Ascending aorta (tissue), 2 donors: ENCODE measurements at places on chromosomes 7 and 10. TPM values are rescaled to one million over a fixed set of nuclear protein-coding genes. Genes with fewer than 3 reads are reported as not detected.

DNA sequence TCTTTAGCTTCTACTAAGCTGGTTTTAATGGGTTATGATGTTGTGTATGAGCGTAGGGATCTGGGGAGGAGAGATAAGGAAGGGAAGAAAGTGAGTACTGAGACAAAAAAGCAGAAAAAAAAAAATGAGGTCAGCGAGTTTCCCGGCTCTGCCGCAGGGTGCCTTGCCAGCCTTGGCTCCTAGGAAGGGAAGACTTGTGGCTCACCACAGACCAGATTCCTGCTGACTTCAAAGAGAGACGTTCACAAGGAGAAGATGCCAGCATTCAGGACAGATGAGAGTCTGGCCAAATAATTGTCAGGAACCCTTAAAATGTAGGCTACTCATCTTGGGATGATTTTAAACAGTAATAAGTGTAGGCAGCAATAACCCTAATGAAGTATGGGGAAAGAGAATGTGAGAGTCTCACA, 11.4 kb upstream of the FAS start:
- no peak for DNase-seq

DNA sequence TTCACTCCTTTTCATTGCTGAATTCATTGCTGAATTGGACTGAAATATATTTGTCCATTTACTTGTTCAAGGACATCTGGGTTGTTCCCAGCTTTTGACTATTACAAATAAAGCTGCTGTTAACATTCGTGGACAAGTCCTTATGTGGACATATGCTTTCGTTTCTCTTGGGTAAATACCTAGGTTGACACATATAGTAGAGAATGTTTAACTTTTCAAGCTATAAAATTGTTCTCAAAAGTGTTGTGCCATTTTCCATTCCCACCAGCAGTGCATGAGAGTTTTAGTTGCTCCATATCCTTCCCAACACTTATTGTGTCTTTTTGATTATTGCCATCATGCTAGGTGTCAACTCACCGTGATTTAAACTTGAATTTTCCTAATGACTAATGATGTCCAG, 17.5 kb upstream of the CPVL start:
- DNase-seq = no peak

- DNase-seq = peak; percentile 87
These were observed 8.5 kb downstream of the RASSF4 start for GRCh38 chr10:44968091-44968490.

DNA sequence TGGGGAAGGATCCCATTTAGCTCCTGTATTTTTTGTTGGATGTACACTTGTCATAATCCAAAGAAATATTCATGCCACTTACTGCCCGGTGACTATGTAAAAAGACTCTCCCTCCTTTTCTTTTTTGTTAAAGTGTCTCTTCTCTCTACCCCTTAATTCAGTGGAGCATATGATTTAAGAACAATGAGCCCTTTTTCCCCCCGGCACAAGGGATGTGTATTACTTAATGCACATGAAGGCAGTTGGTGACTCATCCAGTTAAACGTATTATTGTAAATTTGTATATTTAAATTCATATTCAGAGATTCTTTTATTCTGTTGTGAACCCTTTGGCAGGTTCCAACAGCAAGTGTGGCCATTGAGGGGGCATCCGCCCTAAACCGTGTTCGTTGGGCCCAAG, 241.9 kb downstream of the SLC25A13 start:
- no peak for DNase-seq

DNA sequence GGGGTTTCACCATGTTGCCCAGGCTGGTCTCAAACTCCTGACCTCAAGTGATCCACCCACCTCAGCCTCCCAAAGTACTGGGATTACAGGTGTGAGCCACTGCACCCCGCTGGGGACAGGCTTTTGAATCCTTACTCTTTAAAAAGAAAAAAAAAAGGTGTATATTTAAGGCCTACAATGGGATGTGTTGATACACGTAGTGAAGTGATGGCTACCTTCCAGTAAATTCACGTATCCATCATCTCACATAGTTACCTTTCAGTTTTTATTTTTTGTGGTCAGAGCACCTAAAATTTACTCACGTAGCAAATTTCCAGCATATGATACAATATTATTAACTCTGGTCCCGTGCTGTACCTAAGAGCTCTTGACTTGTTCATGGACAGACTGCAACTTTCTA, 119.5 kb upstream of the INSYN2A start:
- DNase-seq = no peak

MAT1A gene
- 0.32 TPM for total RNA-seq
